ENCODE measurements at places on chromosomes 13 and 19.

GRCh38 chr19:49929611-49930482, 543 bp upstream of the NUP62 start:
- peak; percentile 94 for DNase-seq

DNA sequence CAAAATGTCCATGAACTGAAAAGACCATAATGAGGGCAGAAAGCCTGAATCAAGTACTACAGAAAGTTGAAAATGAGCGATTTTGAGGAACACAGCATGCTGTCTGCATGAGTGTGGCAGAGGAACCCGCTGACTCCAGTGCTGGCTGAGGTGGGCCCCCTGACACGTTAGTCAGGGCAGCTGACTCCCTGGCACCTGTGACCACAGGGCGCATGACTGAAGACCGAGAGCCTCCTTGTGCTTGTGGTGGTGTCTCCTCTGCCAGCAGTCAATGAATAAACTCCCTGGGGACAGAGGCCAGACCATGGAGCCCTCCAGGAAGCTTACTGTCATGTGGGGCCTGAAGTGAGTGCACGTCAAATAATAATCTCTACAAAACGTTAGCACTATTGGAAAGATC, 38.4 kb upstream of the VSTM2B start:
- no peak for DNase-seq

- peak; percentile 94 for DNase-seq
Measured at GRCh38 chr19:40006273-40006691, 9.4 kb downstream of the ZNF546 start.

DNA sequence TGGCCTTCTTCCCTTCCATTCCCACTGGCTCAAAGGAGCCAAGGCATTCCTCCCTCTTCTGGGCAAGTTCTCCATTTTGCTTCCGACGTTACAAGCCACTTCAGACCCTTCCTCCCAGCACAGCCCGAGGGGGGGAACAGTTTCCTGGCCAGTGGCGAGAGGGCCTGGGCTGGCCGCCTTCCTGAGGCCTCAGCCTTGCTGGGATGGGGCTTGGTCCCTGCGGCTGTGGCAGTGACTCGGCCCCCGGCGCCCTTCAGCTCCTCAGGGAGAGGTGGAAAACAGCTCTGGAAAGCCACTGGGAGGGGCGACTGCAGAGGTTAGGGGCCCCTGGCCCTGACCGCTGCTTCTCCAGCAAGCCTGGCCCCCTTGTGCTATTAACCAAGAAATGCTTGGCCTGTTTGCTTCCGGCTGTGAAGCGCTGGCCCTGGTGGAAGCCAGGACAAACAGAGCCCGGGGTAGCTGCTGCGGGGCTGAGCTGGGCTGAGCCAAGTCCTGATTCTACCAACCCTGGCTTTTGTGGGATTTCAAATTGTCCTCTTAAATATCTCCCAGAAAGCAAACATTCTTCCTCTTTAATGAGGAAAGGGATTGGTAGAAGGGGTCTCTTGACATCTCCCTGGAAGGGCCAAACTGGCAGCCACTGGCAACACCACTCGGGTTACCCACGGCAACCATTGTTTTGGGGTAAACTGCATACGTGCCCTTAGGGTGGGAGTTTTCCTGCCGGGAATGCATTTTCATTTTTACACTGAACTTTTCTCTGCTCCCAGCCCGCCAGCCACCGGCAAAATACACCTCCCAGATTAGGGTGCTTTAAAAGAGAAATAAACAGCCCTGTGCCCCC, 38.7 kb downstream of the C13orf46 start:
- DNase-seq: no peak

DNA sequence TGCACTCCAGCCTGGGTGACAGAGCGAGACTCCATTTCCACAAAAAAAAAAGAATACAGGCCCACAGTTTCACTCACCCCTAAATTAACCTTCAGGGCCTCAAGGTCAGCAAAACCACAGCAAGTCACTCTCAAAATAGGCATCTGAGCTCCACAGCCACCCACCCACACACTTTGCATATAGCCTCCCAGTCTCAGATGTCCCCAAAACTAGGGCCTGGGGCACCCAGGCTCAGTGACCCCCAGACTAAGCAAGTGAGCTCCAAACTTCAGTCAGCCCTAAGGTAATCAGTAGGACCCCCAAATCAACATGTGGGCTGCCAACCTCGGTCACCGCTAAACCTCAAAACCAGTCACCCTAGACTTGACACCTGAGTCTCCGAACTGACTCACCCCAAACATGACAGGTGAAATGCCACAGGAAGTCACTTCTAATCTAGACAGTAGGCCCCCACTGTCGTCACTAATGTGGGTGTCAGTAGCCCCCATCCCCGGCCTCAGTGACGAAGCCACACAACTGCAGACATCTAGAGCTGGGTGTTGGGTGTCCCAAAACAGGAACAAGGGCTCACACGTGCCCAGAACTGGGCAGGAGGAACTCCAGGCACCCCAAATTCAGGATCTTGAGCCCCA, 13.9 kb downstream of the RABAC1 start:
- no peak for DNase-seq

- peak; percentile 91 for DNase-seq
Measured at GRCh38 chr19:46878613-46879375, 18.0 kb downstream of the ARHGAP35 start.

Measured in brain microvascular endothelial cell (primary cell).